ENCODE measurements at places on chromosomes 2 and 18.

GRCh38 chr2:97703741-97704140 lies 9.6 kb upstream of the ZAP70 start:
- H3K27me3 ChIP-seq, result peaks cover 9% of the 10 kb centered on the region
- H3K4me3 ChIP-seq, result no peak overlapping the region
- no peak overlapping the region for H3K27ac ChIP-seq
- no peaks in the 10 kb centered on the region for H3K36me3 ChIP-seq

DNA sequence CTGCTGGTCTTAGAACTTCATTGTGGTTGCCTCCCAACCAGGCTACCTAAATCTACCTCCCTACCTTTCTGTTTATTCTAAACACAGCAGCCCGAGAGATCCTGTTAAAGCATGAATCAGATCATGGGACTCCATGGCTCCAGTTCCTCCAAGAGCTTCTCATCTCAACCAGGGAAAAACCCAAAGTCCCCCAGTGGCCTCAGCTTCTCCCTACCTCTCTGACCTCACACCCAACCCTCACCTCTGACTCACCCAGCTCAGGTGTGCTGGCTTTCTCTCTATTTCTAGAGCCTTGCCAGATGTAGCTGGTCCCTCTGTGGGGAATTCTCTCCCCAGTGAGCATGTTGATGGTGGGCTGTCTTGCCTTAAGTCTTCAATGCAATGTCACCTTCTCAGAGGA lies 93.8 kb upstream of the COPS8 start:
- no peaks in the 10 kb centered on the region for H3K36me3 ChIP-seq
- no peak overlapping the region for H3K27ac ChIP-seq
- peaks cover 7% of the 10 kb centered on the region for H3K27me3 ChIP-seq

DNA sequence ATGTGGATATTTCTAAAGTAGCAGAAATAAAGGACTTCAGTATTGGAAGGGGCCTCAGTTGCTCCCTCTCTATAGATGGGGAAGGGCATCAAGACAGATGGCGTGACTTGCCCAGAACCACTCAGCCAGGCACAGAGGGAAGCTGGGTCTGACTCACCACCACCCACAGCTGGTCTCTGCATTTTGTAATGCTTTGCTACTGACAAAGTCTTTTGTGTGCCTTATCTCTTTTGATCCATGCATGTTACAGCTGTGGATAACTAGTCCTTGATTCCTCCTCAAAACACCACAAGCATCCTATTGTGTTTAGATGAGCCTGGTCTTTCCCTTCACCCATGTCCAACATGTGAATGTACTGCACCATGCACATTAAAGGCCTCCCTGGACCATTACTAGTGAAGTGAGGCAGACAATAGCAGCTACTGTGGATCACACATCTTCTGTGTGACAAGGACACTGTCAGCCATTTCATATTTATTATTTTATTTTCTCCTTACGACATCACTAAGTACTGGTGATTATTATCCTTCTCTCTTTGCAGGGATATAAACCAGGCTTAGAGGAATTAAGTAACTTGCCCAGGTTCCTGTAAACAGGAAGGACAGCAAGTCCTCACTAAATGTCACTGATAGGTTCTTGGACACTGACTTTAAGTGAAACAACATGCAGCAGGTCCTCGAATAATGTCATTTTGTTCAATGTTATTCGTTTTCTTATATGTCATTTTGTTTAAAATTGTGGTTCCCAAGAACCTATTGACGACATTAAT lies 29.6 kb upstream of the IL37 start:
- H3K36me3 ChIP-seq, result no peaks in the 10 kb centered on the region
- peaks cover 4% of the 10 kb centered on the region for H3K27me3 ChIP-seq
- H3K27ac ChIP-seq, result no peak overlapping the region
- H3K4me1 ChIP-seq, result no peaks in the 10 kb centered on the region

DNA sequence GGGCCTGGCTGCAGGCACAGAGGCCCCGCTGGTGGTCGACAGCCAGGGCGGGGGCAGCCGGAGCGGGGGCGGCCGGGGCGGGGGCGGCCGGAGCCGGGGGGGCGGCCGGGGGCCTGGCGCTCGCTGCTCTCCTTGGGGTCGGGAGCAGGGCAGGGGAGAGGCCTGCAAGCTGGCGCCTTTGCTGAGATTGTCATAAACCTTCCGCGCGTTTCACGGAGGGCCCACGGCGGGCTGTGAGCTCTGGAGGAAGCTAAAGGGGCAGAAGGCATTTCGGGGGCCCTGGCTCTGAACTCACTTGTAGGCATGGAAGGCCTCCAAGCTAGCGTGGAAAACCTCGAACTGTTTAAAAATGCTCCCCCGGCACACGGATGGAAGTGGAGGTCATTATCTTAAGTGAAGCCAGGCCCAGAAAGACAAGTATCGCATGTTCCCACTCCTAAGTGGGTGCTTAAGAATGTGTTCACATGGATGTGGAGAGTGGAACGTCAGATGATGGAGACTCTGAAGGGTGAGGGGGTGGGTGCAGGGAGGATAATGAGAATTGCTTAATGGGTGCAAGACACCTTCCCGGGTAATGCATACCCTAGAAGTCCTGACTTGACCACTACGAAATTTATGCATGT lies 629 bp downstream of the PRELID3A start:
- peaks cover 14% of the 10 kb centered on the region for H3K4me1 ChIP-seq
- H3K27me3 ChIP-seq, result peaks cover 5% of the 10 kb centered on the region
- no peaks in the 10 kb centered on the region for H3K36me3 ChIP-seq
- H3K27ac ChIP-seq, result peak overlapping the region; percentile 77
- DNase-seq, result no peak

- H3K27me3 ChIP-seq, result peaks cover 11% of the 10 kb centered on the region
- DNase-seq, result no peak
- H3K4me3 ChIP-seq, result peak within 1 kb of the TSS; percentile 30
- no peaks in the 10 kb centered on the region for H3K36me3 ChIP-seq
- H3K27ac ChIP-seq, result peak within 1 kb of the TSS; percentile 82
Observed at GRCh38 chr2:70935468-70936164, at the start of gene ATP6V1B1. Gene ATP6V1B1 (plus strand): TSS chr2:70935900. CDS start chr2:70935955, 55 bp downstream.

GRCh38 chr2:161044095-161044865 lies 115.9 kb upstream of the TANK start:
- no peak overlapping the region for H3K4me3 ChIP-seq
- DNase-seq, result no peak
- no peaks in the 10 kb centered on the region for H3K27me3 ChIP-seq
- no peaks in the 10 kb centered on the region for H3K36me3 ChIP-seq
- peaks cover 9% of the 10 kb centered on the region for H3K4me1 ChIP-seq

DNA sequence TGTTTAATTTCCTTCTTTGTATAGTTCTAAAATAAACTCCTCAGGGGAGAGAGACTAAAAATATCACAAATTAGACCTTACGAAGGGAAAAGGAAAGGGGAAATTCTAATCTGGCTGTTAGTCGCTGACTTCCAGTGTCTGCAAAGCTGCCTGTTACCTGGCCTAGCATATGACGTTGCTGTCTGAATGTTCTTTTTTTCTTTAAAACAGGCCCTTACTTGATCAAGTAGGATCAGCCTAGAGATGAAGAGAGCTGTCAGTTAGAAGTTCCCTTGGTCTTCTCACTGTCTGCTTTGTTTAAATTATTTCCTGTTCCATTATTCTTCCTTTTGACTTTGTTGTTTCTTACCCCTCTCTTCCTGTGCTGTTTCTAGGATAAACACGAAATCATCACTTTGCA lies 11.2 kb downstream of the NCK2 start:
- H3K27ac ChIP-seq, result no peak overlapping the region
- no peak overlapping the region for H3K4me3 ChIP-seq
- H3K4me1 ChIP-seq, result peaks cover 30% of the 10 kb centered on the region
- no peaks in the 10 kb centered on the region for H3K36me3 ChIP-seq
- no peak for DNase-seq
- no peaks in the 10 kb centered on the region for H3K27me3 ChIP-seq

All from suprapubic skin (tissue), 4 donors.